ENCODE measurements at places on chromosomes 12 and 14.

GRCh38 chr12:3552726-3553045 lies 61.7 kb downstream of the PRMT8 start:
- DNase-seq, result no peak

GRCh38 chr12:92551853-92552397 lies 150.9 kb upstream of the PLEKHG7 start:
- peak; percentile 75 for DNase-seq

GRCh38 chr12:87822923-87823322 lies 206.3 kb downstream of the C12orf50 start:
- DNase-seq, result no peak

DNA sequence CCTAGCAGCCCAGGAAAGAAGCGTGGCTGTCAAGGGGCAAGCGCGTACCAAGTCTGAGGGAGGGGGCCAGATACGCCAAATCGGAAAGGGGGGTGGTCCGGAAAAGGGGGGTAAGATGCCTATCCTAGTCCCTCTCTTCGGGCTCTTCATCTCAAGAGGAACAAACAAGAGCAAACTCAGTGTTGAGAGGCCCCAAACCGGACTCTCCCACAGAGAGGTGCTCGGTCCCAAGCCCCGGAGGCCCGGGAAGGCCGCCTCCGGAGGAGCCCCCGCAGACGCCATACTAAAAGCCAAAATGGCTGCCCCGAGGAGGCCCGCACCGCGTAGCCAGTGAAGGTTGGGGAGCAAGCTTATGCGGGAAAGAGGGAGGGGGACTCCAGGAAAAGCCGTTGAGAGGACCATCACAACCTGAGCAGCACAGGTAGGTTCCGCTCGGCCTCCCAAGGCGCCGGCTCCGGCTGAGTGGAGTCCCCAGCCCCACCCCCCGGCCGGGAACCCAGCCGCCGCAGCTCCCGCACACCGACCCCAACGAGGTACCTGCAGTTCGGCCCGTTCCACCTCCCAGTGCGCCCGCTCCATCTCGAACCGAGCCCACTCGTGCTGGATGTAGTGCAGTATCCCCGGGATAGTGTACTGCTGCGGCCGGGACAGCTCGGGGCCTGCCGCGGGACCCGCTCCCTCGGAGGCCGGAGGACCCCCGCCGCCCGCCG lies at the start of gene AP4S1:
TSS of gene AP4S1 (plus strand) at position 283 of the 710 bp plus-strand sequence. CDS start 40,548 bp downstream, outside the sequence.
- peak; percentile 43 for DNase-seq

GRCh38 chr12:127857661-127858060 lies 409.3 kb upstream of the TMEM132C start:
- DNase-seq, result no peak

- DNase-seq, result no peak
These were observed 16.7 kb downstream of the ARG2 start for GRCh38 chr14:67636361-67636919.

DNA sequence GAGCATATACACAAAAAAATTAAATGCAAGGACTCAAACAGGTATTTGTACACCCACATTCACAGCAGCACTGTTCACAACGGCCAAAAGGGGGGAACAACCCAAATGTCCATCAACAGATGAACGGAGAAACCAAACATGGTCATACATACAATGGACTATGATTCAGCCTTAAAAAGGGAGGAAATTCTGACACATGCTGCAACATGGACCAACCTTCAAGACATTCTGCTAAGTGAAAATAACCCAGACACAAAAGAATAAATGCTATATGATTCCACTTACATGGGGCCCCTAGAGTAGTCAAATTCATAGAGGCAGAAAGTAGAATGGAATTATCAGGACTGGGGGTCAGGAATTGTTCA lies 29.5 kb downstream of the ACTN1 start:
- no peak for DNase-seq

DNA sequence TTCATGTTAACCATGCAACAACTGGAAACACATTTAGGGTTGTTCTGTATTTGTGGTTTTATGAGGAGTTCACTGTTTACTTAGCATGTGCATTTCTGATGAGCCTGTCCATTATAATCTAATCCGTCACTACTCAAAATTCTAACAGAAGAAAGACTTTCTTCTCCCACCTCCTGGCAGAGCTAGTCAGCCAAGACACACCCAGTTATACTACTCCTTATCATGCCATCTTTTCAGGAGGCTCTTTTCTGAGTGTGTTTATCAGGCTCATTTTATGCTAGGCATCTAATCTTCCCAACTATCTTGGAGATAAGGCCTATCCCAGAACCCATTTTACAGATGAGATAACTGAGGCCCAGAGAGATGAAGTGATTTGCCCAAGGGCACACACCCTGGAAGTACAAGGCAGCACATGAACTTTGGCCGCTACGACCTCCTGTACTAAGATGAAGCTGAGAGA lies 10.4 kb upstream of the MED13L start:
- no peak for DNase-seq

DNA sequence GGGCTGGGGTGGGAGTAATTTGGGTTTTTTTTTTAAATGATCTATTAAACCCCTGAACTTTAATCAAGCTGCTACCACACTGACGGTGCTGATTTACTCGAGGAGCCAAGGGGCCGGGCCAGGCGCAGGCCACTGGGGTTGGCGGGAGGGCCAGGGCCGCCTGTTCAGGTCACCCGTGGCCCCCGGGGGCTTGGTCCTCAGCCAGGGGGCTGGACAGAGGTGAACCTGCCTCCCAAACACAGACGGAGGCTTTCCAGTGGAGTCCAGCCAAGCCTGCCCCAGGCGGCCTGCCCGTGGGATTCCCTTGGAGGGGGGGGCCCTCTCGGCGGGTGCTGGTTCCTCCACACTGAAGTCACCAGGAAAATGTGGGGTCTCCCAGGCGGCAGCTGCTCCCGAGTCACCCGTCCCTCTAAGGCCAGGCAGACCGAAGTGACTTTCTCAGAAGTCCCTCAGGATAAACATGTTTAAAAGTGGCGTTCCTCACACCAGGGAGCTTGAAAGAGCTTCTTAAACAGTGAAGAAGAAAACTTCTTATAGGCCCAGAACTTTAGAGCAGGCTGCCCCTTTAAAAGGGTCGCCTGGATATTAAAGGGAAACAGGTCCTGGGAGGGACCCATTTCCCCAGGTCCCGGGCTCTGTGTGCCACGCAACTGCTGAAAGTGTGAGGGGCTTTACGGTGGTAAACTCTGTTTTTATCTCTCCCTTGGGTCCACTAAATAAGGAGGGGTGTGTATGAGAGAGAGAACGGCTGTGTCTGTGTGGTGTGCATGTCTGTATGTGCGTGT lies 167.2 kb upstream of the GSC start:
- DNase-seq, result no peak

All from stimulated activated CD4-positive, alpha-beta T cell treated with anti-CD3 and anti-CD28 coated beads, Interleukin-1b, Interleukin-23, amount 100 ng/mL, for 48 hours (primary cell).